ENCODE measurements at places on chromosomes 5 and 9.

DNA sequence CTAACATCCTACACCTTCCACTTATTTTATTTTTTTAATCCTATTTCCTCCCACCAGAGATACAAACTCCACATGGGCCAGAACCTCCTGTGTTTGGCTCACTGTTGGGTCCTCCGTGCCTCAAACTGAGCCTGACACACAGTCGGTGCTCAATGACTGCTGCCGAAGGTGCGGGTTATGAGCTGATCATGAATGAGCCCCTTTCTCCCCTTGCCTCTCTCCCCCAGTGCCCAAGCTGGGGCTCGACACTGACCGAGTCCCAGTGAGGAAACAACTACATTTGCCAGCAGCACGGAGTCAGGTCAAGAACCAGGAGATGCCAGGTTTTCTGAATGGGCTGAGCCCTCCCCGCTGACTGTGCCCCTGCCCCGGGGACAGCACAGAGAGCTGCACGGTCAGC, 45.0 kb downstream of the SARDH start:
- DNase-seq: no peak

DNA sequence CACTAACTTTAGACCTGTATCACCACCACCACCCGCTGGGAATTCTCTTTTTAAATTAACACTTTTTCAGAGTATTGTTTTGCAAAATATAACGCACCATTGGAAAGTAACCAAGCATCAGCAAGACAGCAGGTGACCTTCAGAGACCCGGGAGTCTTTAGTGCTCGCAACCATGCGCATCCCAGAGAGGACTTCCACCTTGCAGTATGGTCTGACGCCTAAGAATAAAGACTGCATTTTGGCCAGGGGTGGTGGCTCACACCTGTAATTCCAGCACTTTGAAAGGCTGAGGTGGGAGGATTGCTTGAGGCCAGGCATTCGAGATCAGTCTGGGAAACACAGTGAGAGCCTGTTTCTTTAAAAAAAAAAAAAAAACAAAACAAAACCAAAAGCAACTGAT, 113.8 kb downstream of the MED27 start:
- DNase-seq: no peak

DNA sequence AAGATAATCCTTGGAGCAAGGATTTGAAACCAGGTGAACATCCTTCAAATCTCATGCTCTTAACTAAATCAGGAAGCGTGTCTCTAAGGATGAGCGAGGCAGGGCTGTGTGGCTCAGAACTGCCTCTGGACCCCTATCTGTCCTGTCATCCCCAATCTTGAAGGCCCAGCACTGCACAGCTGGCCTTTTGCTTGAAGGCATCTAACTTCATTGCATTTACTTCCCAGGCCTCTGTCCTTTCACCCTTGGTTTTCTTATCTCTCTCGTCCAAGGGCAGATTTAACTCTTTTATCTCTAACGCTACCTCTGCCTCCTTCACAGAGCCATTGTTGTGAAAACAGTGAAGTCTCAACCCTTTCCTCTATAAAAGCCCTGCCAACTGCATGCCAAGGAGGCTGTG, 83.8 kb downstream of the UGCG start:
- no peak for DNase-seq

- DNase-seq: no peak
Measured at GRCh38 chr9:81687521-81688261, 1.7 kb downstream of the TLE1 start.

GRCh38 chr9:133709015-133709611, 29.0 kb downstream of the SARDH start:
- DNase-seq: peak; percentile 24

- no peak for DNase-seq
Measured at GRCh38 chr5:153891394-153891793, 147.3 kb downstream of the FAM114A2 start.

DNA sequence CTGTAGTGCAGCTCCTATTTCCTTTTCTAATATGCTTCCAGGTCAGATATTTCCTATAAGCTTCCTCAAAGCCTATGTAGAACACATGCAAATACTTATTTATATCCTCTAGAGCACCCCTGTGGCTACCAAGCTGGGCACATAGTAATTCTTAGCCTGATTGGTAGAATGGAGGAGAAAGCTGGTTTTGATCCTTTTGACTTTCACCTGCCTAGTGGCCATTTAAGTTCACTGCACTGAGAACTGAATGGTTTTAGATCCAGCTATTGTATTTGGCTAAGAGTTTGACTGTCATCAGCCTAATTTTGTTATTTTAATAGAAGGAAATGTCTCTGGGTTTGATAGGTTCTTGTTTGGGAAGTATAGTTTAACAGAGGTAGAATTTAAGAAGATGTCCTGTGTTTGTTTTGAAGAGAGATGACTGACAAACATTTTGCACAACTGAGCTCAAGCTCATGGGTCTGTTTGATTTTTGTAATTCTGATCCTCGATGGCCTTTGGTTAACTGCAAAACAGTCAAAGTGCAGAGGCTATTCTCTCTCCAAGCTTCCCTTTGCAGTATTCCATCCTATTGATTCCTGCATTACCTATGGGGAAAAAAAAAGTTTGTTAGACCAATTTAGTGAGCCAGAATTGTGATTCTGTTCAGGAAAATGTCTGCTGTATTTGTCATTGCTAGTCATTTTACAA, 85.4 kb downstream of the KCNN2 start:
- no peak for DNase-seq

- no peak for DNase-seq
Measured at GRCh38 chr9:131781069-131781468, 41.2 kb upstream of the RAPGEF1 start.

GRCh38 chr9:128062279-128062678, 4.8 kb downstream of the NAIF1 start:
- no peak for DNase-seq

DNA sequence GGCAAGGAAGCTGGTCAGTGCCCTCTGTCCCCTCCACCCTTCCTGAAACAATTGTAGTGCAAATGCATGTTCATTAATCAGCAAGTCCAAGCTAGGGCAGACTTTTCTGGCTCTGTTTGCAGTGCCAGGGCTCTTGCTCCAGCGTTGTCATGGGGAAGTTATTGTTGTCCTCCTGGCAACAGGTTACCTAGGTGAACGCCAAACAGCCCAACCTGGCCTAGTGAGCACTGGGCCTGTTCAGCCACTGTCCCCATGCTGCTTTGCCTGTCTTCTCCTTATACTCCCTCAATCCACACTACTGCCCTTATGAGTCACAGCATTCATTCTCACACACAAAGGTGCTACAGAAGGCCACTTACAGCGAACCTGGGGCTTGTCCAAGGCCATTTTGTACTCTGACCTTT, 34.5 kb upstream of the GLIS3 start:
- DNase-seq: peak; percentile 11

- DNase-seq: peak; percentile 1
Measured at GRCh38 chr5:91591076-91591475, 208.0 kb upstream of the ARRDC3 start.

DNA sequence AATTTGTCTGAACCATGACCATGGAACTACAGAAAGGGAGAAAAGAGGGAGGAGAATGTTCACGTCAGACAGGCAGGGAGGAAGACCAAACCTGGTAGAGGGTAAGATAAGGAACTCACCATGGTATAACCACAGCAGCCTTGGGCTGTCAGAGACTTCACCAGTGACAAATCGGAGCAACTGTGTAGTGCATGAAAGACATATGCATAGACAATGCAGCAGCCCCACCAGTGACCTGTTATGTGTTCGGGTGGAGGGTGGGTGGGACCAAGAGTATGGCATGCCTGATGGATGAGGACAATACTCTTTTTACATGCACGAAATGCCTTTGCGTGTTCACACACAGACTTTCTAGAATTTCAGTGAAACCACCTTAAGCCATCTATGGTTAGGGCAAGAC, 221.8 kb upstream of the RASEF start:
- no peak for DNase-seq

- no peak for DNase-seq
Measured at GRCh38 chr9:126327006-126327713, 531 bp downstream of the MVB12B start.

DNA sequence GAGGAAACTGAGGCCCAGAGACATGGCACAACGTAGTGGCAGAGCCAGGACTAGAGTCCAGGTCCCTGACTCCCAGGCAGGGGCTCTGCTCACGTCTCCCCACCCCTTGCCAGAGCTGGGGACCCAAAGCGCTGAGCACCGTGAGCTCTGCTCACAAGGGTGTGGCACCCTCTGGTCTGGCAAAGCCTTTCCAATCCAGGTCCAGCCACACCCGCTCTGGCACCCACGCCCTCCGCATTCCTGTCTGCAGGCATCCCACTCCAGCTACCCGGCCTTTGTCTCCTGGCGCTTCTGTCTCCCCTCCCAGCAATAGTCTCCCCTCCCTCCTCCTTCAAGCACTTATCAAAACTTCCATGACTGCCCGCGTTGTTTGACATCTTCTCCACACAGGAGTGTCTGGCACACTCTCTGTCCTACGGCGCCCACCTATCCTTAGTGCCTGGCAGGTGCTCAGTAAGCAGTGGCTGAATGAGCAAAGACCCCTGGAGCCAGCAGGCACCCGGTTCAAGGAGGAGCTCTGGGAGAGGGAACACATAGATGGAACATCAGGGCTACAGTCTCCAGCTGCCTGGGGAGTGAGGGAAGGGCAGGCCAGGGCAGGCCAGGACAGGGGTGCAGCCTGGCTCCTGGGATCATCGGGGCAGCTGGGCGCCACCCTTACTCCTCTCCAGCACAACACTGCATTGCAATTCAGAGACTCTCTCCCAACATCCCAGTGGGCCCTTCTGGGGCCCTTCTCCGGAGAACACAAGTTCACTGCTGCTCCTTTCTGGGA, 12.0 kb downstream of the HIGD2A start:
- no peak for DNase-seq

DNA sequence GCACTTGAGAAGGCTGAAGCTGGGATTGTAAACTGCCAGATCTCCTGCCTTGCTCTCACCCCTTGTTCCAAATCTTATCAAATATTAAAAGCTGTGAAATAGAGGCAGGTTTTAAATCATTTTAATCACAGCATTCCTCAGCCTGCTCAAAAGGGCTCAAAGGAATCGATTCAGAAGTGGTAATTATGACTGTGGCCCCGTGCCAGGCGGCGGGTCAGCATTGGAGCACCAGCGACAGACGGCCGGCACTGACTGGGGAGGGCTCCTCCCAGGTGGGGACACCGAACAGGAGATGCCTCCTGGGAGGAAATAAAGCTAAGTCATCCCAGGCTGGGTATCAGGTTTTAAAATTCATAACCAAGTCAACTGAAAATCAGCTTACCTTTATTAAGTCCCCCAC, 66.7 kb downstream of the KCNIP1 start:
- no peak for DNase-seq

DNA sequence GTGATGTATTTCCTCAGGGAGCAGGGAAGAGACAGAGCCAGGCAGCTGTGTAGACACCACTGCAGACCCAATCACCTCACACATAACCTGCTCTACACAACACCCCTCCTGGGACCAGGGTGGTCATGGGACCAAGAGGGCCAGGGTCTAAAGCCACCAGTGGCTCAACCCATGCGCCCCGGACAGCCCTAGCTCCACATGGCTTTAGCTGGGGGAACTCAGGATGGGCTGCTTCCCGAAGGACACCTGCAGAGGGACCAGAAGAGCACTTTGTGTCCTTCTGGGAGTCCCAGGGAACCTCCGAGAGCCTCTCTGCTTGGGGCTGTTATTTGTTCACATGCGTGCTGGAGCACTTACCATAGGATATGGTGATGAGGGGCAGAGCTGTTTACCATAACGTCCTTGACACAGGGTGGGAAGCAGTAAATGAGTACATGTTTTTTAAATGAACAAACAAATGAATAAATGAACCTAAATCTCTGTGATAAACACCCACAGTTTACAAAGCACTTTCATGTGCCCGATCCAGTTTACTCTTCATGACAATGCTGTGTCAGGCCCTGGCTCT, 12.3 kb downstream of the SEPTIN8 start:
- no peak for DNase-seq

GRCh38 chr5:179278119-179278518, 67.1 kb downstream of the ADAMTS2 start:
- DNase-seq: no peak

GRCh38 chr9:22037954-22038690, 29.0 kb upstream of the CDKN2B start:
- peak; percentile 60 for DNase-seq

DNA sequence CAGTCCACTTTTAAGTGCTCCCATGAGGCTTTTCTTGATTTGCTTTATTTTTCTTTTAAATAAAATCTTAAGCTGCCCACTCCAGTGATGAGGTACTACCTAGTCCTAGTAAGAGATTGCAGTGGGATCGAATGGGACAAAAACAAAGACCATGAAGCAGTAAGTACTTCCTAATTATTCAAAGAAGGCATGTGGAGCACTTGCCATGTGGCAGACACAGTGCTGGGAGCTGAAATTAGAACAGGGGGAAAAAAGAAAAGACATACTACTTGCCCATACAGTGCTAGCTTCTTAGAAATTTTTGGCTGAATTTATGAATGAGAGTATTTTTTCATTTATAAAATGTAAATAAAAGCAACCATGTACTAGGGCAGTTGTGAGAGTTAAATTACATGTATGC, 239.9 kb upstream of the TNC start:
- DNase-seq: no peak

DNA sequence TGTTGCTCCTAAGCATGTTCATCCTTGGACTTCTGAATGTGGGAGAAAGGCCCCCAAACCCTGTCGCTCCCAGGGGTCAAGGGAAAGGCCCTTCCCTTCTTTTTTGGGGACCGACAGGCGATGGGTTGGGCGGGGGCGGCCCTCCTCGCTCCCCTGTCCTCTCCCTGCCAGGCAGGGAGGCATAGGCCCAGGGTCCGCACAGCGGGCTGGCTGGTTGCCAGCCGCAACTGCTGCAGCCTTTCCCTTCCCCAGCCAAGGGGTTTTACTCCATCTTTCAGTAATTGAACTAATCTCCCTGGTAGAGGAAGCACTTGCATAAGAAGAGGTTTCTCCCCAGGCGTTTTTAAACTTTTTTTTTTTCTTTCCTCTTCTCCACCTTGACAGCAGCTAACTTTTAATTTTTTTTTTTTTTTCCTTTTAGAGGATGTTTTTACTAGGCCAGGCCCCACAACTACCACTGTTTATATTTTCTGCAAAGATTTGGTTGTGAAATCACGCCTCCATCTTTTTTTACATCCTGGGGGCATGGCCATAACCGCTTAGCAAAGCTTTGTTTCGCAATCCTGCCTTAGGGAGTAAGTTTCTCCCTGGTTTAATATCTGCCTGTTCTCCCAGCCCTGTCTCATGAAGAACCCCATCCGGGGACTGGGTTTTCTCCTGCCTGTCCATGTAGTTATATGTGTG, 216.9 kb upstream of the ZNF608 start:
- no peak for DNase-seq

GRCh38 chr9:110580850-110581249, 1.3 kb upstream of the SVEP1 start:
- DNase-seq: no peak

All from CD4-positive, CD25-positive, alpha-beta regulatory T cell (primary cell).